CD4-positive, alpha-beta memory T cell (primary cell): ENCODE measurements at places on chromosomes 7 and 10. TPM values are rescaled to one million over a fixed set of nuclear protein-coding genes. Genes with fewer than 3 reads are reported as not detected.

The H2BK1 gene
- not detected for polyA plus RNA-seq

The SYNPO2L gene
- not detected for polyA plus RNA-seq

The PANK1 gene
- 1.9 TPM for polyA plus RNA-seq

The AGAP5 gene
- 0.15 TPM for polyA plus RNA-seq

The LRRC18 gene
- polyA plus RNA-seq: not detected

The OR13A1 gene
- 0.55 TPM for polyA plus RNA-seq
